ENCODE measurements at places on chromosomes 16 and 17.
A peak's percentile ranks its signal among the peaks of the same experiment; 100 is the strongest.

DNA sequence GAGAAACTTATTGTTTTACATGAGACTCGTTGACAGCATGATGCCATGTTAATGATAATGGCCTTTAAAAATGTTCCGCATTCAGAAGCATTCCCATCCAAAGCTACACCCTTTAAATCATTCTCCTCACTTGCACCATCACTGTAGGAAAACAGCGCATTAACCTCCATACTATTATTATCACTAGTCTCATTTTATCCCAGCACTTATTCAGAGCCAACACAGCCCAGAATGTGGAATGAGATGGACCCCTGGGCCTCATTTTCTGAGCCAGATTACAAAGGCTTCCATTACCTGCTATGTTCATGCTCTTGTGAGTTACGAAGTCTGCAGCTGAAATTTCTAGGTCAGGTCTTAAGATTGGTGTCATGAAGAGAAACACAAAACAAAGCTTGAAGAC lies 159.4 kb downstream of the HS3ST3A1 start:
- no peak for DNase-seq

- no peak for DNase-seq
Measured at GRCh38 chr17:58005031-58005727, 1.9 kb downstream of the SRSF1 start.

DNA sequence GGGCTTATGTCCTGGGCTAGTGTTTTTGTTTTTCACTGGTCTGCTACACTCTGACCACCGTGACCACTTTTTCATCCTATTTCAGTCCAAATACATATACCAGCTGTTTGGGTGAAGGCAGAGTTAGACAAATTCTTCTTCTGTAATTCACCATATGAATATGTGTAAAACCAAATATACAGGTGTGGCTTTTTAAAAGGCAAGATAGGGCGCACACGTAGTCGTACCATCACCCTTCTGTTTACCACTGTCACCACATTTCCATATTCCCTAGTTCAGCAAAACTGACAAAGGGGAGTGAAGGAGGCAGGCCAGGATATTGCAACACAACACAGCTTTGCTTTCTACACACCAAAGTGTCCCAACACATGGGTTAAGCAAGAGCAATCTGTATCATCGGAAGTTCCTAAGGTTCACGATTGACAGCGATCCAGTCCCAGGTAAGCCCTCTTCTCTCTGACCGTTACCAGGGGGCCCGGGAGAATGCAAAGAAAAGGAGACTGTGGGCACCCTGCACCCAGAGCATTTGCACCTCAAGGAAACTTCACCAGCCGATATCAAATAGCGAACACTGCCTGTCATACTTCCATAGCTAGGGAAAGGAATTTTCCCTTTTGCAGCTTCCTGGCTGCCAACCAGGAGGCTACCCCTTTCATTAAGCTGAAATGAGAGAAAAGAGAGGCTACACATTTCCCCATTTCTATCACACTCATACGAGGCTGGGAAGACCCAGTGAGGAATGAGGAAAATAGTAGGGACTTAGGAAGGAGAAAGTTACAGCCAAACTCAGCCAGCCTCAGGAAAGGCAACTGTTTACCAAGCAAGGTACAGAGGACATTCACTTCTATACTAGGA lies 23.1 kb downstream of the CREBBP start:
- no peak for DNase-seq

DNA sequence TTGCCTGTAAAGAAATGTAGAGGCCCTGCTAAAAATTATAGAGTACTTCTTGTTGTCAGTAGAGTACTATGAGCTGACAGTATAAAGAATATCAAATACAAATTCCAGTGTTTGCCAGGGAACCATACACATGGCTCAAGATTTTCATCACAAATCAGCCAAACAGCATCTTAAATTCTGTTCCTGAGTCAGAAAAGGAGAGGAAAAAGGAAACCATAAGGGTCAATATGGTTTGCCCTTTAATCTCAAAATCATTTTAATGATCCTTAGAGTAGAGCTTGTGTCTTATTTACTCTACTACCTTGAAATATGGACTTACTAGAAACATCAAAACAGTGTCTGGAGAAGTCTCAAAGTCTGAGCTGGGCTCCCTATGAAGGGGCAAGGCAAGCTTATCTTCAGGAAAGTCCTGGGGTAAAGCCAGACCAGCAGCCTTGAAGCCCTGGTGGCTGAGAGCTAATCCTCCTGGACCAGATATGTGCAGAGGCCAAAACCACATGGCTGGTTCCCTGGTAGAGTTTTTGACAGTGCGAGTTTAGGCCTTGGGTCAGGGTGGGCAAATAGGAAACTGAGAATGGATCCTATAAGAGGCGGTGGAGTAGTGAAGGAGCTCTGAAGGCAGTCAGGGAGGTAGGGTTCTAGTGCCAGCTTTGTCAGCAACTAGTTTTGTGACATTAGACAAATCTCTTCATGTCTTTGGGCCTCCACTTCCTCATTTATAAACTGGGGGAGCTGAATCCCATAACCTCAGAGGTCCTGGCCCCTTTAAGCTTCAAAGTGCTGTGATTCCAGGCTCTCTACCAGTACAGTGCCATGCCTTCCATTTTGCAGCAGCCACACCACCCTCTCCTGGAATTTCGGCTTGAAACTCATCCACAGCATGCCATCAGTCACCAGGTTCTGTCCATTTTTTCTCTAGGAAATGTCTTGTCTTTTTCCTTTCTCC lies 38.9 kb downstream of the MRTFB start:
- DNase-seq: no peak

DNA sequence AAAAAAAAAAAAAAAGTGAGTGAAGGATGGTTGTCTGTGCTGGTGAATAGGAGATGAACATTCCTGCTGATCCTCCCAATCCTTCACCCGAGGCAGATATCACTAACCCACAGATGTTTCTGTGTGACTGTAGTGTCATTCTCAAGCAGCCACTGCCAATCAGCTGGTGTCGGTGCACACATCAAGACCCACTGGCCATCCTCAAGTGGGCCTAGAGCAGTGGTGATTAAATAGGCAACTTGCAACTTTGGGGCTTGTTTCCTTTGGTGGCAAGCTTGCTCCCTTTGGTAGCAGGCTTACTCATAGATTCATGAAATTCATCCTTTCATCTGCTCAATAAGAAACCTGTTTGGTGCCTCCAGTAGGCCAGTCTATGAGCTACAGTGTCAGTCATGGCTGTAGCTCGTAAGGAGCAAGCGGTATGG lies 51.1 kb upstream of the LGALS9 start:
- DNase-seq: no peak

GRCh38 chr17:794876-795275 lies 12.7 kb downstream of the MRM3 start:
- DNase-seq: peak; percentile 91

DNA sequence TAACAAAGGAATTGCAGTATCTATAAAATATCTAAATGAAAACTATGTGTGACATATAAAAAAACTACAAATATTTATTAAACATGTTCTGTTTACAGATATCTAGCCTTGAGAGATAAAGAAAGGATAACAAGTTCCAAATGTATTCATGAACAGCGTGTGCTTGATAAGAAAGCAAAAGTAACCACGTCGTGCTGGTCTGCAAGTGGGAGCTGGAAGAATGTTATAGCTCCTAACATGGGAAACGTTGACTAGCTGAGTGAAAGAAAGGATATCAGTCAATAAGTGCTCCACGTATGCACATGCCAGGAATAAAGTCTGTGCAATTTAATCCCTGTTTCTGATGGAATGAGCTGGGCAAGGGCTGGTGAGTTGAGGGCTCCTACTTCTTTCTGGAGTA lies 71.2 kb upstream of the CDYL2 start:
- no peak for DNase-seq

DNA sequence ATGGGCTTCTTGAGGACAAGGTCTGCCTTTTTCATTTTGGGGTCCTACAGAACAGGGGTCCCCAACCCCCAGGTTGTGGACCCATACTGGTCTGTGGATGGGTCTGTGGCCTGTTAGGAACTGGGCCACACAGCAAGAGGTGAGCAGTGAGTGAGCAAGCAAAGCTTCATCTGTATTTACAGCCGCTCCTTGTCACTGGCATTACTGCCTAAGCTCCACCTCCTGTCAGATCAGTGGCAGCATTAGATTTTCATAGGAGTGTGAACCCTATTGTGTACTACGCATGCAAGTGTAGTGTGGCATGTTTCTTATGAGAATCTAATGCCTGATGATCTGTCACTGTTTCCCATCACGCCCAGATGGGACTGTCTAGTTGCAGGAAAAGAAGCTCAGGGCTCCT lies 33.9 kb downstream of the ERN1 start:
- no peak for DNase-seq

GRCh38 chr16:88638323-88639230 lies at the start of gene IL17C:
IL17C (plus strand) TSS chr16:88638572; CDS start chr16:88638642, 70 bp downstream.
- DNase-seq: no peak

- no peak for DNase-seq
Measured at GRCh38 chr17:31469959-31470358, 78.5 kb downstream of the RAB11FIP4 start.

DNA sequence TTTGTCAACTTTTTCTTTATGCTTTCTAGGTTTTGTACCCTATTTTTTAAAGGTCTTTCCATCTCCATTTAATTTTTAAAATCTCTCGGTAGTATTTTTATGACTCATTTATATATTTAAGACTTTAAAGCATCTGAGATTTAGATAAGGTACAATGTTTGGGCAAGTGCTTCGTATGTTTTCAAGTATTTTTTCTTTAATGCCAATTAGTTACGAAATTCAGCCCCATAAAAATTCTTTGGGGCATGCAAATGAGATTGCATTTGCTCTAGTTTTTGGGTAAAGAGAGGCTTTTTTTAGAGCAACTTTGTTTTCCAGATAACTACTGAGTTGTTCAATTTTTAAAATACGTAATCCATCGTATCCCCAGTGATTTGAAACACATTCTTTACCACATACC lies 65.3 kb upstream of the CRHR1 start:
- DNase-seq: no peak

DNA sequence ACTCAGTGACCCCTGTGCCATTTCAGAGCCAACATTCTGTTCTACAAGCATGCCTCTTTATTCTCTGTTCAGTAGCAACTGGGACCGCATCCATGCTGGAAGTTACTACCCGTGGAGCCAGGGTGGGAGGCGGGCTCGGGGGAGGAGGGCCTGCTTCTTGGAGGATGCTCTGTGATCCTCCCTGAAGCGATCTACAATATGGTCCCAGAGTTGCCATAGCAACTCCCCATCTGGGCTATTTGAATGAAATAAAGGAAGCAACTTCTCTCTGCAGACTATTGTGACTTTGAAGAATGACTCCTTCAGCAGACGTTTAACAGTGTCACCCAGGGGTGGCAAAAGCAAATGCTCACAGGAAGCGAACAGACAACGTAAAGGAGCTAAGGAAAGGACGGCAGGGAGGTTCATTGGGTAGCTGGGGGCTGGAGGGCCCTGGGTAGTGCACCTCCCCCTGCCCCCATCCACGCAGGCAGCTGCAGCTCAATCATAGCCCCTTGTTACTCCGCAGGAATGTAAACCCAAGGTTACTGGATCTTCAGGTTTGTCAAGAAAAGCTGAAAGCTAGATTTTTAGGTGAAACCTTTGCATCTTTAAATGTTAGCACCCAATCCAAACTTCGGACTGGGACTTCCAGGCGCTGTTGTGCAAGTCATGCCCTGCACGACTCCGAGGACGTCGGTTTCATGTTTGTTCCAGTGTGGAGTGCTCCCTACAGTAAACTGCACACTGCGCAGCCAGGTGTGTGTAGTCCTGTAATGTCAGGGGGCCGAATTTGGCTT lies 51.1 kb upstream of the MEAK7 start:
- no peak for DNase-seq

- DNase-seq: no peak
Measured at GRCh38 chr16:71734511-71734910, 10.0 kb upstream of the PHLPP2 start.

DNA sequence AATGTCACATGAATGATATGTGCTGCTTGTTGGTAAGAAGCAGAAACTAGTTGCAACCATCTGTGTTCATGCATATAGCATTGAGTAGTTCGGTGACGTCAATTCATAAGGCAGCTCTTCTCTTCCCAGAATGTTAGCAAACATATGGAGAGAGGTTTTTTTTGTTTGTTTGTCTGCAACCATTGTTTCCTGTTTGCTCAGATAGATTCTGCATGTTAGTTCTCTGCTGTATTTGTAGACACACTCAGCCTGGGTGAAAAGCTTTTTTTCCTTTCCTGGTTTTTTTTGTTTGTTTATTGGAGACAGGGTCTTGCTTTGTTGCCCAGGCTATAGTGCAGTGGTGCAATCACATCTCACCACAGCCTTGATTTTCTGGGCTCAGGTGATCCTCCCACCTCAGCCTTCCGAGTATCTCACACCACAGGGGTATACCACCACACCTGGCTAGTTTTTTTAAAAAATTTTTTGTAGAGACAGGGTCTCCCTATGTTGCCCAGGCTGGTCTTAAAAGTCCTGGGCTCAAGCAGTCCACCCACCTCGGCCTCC lies 16.7 kb downstream of the WSB1 start:
- peak; percentile 92 for DNase-seq

- no peak for DNase-seq
Measured at GRCh38 chr16:62036101-62036801, at the start of gene CDH8. CDH8 (minus strand) TSS chr16:62036438; CDS start chr16:62021403, 15,035 bp downstream.

GRCh38 chr16:81366316-81366932 lies 51.7 kb downstream of the GAN start:
- peak; percentile 33 for DNase-seq

GRCh38 chr17:76660656-76661042 lies 17.1 kb upstream of the ST6GALNAC1 start:
- no peak for DNase-seq

DNA sequence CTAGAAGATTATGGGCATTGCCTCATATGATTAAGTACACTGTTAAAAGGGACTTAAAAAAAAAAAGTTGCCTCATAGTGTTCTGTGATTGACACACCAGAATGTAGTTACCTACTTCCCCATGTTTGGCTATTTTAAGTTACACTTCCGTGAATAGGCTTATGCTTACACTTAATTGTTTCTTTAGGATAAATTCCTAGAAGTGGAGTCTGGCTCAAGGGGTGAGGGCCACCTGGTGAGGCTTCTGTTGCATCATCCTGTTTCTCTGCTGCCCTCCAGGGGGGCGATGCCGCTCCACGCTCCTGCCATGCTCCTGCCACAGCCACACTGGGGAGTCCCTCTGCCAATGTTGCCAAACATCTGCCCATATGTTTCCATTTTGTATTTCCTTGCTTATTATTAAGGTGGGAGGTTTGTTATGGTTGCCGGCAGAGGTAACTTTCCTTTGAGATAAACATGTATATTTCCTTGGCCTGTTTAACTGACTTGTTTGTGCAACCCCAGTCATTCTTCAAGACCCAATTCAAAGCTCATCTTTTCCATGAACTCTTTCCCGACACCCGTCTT lies 73.1 kb downstream of the KSR1 start:
- no peak for DNase-seq

DNA sequence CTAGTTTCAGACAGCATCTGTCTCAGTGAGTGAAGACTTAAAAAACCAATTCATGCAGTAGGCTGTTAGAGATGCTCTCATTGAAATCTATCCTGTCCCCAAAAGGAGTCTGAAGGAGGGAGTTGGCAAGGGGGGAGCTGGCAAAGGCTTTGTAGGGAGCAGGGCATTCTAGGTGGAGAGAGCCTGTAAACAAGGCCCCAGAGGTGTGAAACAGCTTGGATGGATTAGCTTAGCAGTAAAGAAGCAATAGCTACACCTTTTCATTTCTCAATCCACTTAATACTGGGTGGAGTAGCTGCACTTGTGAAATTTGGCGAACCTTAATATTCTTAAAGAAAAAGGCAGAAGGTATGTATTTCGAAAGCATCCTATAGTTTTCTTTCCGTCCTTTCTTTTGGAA lies 61.8 kb downstream of the KSR1 start:
- DNase-seq: no peak

- peak; percentile 89 for DNase-seq
Measured at GRCh38 chr17:915538-916201, 63.9 kb downstream of the NXN start.

All from skin of body (tissue), 3 donors.